ENCODE measurements at places on chromosomes 2 and 18.

DNA sequence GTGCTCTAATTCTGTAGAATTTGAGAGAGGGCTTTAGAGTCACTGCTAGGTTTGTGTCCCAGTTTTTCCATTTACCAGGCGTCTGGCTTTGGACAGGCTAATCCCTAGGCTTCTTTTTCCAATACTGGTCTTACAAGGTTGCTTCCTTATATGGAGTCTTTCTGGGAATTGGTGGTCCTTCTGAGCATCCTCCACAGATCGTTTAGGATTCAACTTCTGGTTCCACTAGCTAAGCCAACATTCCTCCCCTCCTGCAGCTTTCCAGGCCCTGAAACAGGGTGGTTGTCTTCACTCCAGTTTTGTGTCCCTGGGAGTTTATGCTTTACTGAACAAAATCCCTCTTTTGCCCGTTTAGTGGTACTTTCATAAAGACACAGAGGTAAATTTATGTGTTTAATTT is 170.6 kb downstream of the CERS6 start:
- DNase-seq = no peak

- DNase-seq = no peak
These were observed 24.1 kb upstream of the ANXA4 start for GRCh38 chr2:69717861-69718273.

- DNase-seq = no peak
These were observed 238.1 kb upstream of the EPHA4 start for GRCh38 chr2:221810245-221810644.

GRCh38 chr18:35582899-35583558 is 1.5 kb downstream of the GALNT1 start:
- DNase-seq = no peak
